ENCODE measurements at places on chromosomes 4 and X. TPM values are rescaled to one million over a fixed set of nuclear protein-coding genes. Genes with fewer than 3 reads are reported as not detected.

SLC16A2 gene
- total RNA-seq = 5.0 TPM

UGT2B11 gene
- not detected for total RNA-seq

MAGED4B gene
- 3.5 TPM for total RNA-seq

HSFX4 gene
- total RNA-seq = not detected

ESX1 gene
- not detected for total RNA-seq

TMEM255A gene
- not detected for total RNA-seq

CXorf49 gene
- not detected for total RNA-seq

BMX gene
- total RNA-seq = 4.6 TPM

CD38 gene
- total RNA-seq = under 0.01 TPM

SCRG1 gene
- total RNA-seq = 0.31 TPM

MAGEB2 gene
- total RNA-seq = not detected

F8A2 gene
- total RNA-seq = not detected

SETD7 gene
- 102 TPM for total RNA-seq

AMELX gene
- not detected for total RNA-seq

TCEAL3 gene
- 27.9 TPM for total RNA-seq

P2RY4 gene
- not detected for total RNA-seq

GPR173 gene
- total RNA-seq = 1.7 TPM

GPM6B gene
- total RNA-seq = 36.3 TPM

MEPE gene
- not detected for total RNA-seq

RAB28 gene
- 11.5 TPM for total RNA-seq

Data from aortic smooth muscle cell (primary cell).